ENCODE measurements at places on chromosomes 12 and 14.

DNA sequence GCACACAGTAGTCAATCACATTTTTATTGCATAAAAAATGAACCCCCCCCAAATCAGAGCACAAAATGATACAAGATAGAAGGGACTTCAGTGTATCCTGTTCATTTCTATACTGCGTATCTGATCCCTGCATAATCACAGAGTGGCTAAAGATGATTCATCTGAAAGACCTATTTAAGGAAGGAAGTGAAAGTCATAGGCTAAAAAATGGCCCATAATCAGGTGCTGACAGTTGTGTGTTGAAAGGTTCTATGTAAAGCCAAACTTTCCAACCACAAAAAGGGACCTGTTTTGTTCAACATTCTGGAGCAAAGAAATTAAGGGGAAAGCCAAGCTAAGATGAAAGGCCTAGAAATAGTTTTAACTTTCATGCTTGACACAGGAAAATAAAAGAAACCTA is 147.8 kb upstream of the ATP2B1 start:
- no peak for DNase-seq

DNA sequence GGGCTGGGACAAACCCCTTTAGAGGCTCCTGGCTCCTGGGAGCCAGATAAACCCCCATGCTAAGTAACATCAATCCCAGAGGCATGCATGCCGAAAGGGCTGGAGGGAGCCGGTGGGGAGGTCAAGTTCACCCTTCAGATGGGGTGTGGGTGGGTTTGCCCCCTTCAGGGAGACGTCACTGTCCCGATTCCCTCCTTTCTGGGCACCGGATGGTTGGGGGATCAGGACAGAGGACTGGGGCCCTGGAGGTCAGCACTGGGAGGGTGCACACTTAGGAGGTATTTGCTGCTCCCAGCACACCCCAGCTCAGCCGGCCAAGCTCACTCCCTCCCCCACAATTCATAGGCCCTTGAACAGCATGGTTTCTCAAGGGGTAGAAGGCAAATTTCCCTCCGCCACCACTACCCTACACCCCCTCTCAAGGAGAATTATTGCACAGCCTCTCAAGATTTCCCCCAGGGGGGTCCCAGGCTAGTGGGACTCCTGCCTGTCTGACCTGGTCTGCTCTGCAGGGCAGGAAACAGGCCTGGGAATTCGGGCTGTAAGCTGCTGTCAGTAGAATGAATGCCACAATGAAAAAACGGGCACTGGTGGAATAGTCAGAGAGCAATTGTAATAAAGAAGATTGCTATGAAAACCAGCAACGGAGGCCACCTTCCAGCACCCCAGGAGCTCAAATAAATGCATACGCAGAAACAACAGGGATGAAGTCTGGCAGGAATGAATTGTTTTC is 63.5 kb downstream of the GALNT16 start:
- no peak for DNase-seq

DNA sequence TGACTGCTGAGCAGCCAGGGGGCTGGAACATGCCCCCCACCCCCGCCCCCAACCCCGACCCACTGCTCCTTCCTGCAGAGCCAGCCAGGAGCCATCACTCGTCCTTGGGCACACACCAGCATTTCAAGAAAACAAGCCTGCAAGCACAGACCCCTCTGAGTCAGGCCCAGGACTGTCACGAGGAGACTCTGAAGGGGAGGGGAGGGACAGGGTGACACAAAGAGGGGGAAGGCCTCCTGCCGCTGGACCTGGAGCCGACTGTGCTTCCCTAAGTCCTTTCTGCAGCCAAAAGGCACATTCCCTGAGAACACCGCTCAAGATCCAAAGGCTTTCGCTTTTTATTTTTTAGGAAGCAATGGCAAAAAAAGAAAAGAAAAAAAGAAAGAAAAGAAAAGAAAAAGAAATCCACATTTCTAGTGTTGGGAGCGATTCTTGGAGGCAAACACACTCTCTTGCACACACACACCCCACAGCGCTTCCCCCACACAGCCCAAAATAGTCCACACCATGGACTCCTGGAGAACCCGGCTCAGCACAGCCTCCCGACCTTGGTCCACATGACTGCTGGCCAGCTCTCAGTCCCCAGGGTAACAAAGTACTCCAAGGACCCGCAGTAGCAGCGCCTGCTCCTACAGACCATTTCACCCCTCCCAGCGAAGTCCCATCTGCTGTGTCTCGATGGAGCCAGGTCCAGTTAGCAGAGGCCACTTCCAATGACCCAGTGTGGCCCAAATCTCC is 101.7 kb downstream of the DPF3 start:
- DNase-seq, result no peak

DNA sequence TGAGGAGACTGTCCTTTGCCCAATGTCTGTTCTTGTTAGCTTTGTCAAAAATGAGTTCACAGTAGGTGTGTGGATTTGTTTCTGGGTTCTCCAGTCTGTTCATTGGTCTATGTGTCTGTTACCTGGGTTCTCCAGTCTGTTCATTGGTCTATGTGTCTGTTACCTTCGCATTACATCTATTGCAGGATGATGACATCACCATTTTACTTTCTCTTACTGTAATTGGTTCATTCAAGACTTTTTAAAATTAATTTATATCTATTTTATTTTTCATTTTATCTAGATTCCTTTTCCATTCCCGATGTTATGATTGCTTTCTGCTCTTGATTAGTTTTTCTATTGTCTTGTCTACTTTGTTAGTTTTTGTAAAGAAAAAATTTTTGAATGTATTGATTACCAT is 615.5 kb downstream of the SOX5 start:
- no peak for DNase-seq

GRCh38 chr14:23580948-23581281 is 2.3 kb upstream of the JPH4 start:
- DNase-seq, result no peak

- DNase-seq, result no peak
Measured at GRCh38 chr12:59076622-59077021, 156.3 kb upstream of the LRIG3 start.

DNA sequence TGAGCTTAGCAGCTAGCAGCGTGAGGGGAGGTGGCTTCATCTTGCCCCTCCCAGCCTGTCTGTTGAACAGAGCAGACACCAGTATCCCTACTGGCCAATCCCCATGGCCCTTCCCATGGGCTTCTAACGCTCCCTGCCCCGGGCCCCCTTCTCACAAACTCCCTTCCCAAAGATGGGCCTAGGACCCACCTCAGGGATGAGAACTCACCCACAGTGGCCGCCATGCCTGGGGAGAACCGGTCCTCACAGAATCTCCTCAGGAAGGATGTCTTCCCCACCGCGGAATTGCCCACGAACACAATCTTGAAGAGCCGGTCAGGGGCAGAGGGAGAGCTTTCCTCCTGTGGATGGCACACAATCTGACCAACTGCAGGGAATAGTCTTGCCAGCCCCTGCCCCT is 119.5 kb downstream of the CRACR2A start:
- DNase-seq, result no peak

GRCh38 chr14:58535044-58535443 is 102.7 kb upstream of the DACT1 start:
- no peak for DNase-seq

GRCh38 chr14:29856516-29856915 is 71.1 kb downstream of the PRKD1 start:
- no peak for DNase-seq

- no peak for DNase-seq
Measured at GRCh38 chr12:122161682-122162081, 12.3 kb downstream of the IL31 start.

Data from stimulated activated CD8-positive, alpha-beta memory T cell treated with anti-CD3 and anti-CD28 coated beads, Interleukin-4, amount 100 ng/mL, for 1 hour (primary cell).